Activated naive CD4-positive, alpha-beta T cell treated with anti-CD3 and anti-CD28 coated beads, Interleukin-2, amount 50 U/mL, for 72 hours (primary cell): ENCODE measurements at places on chromosomes 1 and 21. TPM values are rescaled to one million over a fixed set of nuclear protein-coding genes. Genes with fewer than 3 reads are reported as not detected.

DNA sequence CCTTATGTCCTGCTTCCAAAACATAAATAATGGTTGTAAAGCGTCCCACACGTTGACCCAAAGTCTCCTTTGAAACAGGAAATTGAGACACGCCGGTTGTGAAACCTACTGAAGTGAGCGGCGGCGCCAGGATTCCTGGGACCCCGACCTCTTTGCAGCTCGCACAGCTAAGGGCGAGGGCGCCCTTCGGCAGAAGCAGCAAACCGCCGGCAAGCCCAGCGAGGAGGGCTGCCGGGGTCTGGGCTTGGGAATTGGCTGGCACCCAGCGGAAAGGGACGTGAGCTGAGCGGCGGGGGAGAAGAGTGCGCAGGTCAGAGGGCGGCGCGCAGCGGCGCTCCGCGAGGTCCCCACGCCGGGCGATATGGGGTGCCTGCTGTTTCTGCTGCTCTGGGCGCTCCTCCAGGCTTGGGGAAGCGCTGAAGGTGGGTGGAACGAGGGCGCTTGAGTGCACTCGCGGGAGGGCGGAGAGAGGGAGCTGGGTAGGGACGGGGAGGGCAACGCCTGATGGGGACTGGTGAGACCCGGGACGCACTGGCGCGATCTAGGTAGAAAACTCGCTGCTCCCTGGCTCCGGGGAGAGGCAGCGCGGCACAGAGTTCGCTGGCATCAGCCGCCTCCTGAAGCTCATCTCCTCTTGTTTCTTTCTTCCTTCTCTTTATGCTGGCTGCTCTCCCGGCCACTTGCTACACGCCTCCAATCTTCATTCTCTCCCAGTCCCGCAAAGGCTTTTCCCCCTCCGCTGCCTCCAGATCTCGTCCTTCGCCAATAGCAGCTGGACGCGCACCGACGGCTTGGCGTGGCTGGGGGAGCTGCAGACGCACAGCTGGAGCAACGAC lies at the start of gene CD1D:
Gene CD1D, plus strand, starts transcription at position 155 of the 836 bp plus-strand sequence. Its CDS starts 207 bp downstream, at position 362.
- no peak for DNase-seq

- peak; percentile 86 for DNase-seq
Observed at GRCh38 chr1:18913065-18913835, 10.9 kb upstream of the ALDH4A1 start.

- no peak for DNase-seq
Observed at GRCh38 chr21:42337276-42337675, 13.5 kb downstream of the TFF2 start.

DNA sequence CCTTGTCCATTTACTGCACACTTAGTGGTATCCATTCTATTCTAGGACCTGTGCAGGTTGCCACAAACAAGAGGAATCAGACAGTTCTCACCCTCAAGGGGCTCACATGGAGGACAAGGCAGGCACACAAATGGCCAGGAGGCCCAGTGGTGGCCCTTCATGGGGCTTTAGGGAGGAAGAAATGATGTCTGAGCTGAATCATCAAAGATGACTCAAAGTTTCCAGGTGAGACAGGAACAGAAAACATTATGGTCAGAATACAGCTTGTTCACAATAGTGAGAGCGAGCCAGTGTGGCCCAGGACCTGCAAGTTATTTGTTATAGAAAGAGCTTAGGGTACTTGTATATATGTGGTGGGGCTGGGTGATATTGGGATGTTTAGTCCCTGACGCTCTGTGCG lies 26.4 kb downstream of the SHISAL2A start:
- peak; percentile 63 for DNase-seq

- DNase-seq, result no peak
Observed at GRCh38 chr1:66764994-66765578, 12.8 kb downstream of the DYNLT5 start.

DNA sequence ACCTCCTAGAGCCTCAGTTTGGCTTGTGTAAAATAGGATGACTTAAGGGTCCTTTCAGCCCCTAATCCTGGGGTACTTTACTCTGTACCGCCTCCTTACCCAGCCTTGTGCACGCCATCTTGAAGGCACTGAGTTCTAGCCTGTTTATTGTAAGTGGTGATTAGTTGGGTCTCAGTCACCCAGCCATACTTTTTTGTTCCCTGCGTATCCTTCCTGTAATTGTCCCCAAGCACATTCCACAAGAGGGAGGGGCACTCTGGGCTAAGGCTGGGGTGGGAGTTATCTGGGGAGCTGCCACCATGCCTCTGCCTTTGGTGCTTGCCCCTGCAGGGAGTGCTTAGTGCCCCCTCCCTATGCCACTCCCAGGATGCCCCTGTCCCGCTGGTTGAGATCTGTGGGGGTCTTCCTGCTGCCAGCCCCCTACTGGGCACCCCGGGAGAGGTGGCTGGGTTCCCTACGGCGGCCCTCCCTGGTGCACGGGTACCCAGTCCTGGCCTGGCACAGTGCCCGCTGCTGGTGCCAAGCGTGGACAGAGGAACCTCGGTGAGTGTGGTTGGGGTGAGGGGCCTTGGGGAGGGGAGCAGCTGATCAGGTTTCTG lies 856 bp downstream of the FDPS start:
- no peak for DNase-seq

GRCh38 chr1:60541831-60542532 lies 468.4 kb upstream of the C1orf87 start:
- no peak for DNase-seq

- DNase-seq, result no peak
Observed at GRCh38 chr1:85363092-85363491, 86.7 kb upstream of the BCL10 start.

The FCRL4 gene
- not detected for total RNA-seq

The ZBTB18 gene
- 17.4 TPM for total RNA-seq

DNA sequence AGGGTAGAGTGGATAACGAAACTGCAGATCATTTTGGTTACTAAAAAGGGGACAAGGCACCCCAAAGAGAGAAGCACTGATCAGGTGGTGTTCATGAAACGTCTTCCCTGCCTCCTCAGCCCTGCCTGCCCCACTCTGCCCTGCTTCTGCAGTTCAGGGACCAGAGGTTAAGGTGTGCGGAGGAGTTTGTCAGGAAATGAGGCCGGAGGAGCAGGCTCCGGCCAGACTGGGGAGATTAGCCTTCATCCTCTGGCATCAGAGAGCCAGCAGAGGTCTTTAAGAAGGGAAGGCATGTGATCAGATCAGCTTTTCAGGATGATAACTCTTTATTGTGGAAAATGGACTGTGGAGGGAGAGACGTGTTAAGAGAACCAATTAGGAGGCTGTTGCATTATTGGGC lies 291.9 kb upstream of the NR5A2 start:
- DNase-seq, result no peak

The CCDC24 gene
- total RNA-seq, result 1.8 TPM

DNA sequence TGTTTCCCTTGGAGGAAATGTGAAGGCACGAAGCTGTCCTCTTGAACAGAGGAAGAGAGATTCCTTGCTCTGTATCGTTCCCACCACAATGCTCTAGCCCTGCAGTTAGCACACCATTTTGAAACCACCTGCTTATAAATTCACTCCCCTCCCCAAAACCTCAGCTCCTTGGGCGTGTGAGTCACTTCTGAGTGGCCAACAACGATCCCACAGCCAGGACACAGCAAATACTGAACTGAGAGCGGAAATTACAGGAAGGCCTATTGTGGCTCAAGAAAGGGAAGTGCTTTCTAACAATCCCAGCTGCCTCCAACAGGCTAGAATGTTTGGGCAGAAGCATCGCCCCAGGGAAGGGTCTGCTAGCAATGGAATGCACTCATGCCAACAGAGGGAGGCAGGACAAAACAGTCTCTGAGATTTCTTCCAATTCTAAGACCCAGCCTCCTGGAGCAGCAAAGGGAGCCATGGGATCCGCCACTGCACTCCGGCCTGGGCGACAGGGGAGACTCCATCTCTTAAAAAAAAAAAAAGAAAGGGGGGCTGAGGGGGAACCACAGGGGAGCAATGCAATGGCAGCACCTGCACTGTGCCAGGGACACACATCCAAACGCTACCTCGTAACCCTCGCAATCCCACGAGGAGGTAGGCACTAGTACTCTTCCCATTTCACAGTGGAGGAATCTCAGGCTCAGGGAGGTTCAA lies 1.9 kb downstream of the TMEM53 start:
- DNase-seq, result no peak

GRCh38 chr21:42918291-42918690 lies 7.1 kb downstream of the ERVH48-1 start:
- DNase-seq, result no peak

GRCh38 chr21:35014302-35015041 lies 34.6 kb downstream of the RUNX1 start:
- DNase-seq, result no peak

GRCh38 chr1:229141689-229142377 lies 129.1 kb upstream of the RAB4A start:
- DNase-seq, result no peak

The PLPP3 gene
- total RNA-seq, result not detected

DNA sequence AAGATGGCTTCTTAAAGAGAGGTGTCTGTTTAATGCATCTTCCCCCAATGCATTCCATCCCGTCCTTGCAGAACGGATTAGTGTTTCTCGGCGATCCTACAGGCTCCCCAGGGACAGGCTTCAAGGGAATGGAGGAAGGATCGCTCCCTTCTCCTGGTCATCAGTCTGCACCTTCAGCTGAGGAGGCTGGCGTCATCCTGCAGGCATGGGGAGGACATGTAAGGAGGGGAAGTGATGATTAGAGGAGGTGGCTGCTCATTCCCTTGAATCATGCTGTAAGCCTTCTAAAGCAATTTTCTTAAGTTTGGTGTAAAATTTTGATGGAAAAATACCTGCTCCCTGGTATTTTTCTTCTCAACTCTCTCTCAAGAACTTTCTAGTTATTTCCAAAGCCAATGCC lies 603.6 kb downstream of the NPHP4 start:
- no peak for DNase-seq

- DNase-seq, result no peak
Observed at GRCh38 chr1:156608981-156609380, 7.7 kb upstream of the GPATCH4 start.

DNA sequence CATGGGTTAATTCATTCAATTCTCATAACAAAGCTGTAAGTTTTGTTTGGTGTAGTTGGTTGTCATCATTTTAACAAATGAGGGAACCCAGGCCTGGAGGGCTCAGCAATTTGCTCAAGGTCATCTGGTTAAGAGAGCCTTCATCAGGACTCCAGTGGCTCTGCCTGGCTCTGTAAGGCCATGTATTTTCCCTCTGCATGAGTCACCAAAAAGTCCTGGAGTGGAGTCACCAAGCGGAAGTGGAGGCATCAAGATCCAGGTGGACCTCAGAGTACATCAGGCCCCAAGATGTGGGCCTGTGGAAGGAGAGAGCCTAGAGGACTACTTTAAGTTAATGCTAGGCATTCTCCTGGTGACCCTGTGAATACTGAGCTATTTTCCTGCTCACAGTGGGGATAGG lies 30.0 kb upstream of the RBM15 start:
- no peak for DNase-seq

GRCh38 chr1:31645274-31645568 lies 545 bp upstream of the PEF1 start:
- DNase-seq, result no peak

The OLFM3 gene
- not detected for total RNA-seq

- DNase-seq, result no peak
Observed at GRCh38 chr1:77829851-77830250, 50.4 kb downstream of the MIGA1 start.

The PRKAA2 gene
- total RNA-seq, result 0.08 TPM

The TEX38 gene
- total RNA-seq, result not detected

The DAB1 gene
- total RNA-seq, result not detected

DNA sequence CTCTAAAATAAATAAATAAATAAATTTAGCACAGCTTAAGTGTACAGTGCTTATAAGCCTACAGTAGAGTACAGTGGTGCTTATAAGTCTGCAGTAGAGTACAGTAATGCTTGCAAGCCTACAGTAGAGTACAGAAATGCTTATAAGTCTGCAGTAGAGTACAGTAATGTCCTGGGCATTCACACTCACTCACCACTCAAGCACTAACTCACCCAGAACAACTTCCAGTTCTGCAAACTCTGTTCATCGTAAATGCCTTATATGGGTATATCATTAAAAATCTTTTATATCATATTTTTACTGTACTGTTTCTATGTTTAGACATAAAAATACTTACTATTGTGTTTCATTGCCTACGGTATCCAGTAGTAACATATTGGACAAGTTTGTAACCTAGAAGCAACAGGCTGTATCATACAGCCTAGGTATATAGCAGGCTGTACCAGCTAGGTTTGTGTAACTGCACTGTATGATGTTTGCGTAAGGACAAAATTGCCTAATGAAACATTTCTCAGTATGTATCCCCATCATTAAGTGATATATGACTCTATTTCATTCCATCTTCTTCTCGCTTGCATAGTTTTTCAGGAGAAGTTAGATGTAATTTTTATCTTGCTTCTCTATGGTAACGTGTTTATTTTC lies 14.0 kb upstream of the S100B start:
- no peak for DNase-seq

The NBPF4 gene
- total RNA-seq, result not detected

DNA sequence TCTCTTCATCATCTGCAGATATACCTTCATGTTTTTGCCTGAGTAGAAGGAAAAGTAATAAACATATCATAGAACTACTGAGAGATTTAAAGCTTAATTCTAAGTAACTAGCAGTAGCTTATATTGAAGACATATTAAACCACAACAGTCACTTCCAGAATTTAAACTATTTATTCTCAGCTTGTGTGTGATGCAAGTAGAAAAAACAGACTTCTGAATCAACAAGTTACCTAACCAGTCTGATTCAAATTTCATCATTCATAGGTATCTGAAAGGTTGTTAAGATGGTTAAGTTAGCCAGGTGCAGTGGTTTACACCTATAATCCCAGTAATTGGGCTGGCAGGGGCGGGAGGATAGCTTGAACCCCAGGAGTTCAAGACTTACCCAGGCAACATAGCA lies 41.9 kb downstream of the SPAG17 start:
- no peak for DNase-seq

The RGS8 gene
- not detected for total RNA-seq

DNA sequence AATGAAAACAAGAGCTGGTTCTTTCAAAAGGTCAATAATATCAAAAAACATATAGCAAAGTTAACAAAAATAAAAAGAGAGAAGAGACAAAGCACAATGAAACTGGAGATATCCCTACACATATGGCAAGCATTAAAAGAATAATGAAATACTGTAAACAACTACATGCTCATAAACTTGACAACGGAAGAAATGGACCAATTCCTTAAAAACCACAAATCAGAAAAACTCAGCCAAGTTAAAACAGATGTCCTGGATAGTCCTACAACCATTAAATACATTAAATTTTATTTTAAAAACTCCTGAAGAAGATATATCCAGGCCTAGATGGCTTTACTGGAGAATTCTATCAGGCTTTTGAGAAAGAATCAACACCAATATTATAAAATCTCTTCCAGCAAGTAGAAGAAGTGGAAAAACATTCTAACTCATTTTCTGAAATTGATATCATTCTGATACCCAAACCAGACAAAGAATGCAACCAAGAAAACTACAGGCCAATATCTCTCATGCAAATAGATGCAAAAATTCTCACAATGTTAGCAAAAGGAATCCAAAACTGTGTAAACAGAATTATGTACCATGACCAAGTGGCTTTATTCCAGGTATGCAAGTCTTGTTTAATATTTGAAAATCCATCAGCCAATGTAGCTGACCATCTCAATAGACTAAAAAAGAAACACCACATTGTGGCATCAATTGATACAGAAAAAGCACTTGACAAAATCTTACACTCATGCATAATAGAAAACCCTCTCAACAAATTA lies 56.1 kb upstream of the LRRC7 start:
- no peak for DNase-seq

The ANKRD34A gene
- total RNA-seq, result 5.4 TPM
